Erythroblast (primary cell): ENCODE measurements at places on chromosomes 3 and 15.

- DNase-seq = no peak
These were observed 161.9 kb downstream of the PLCL2 start for GRCh38 chr3:17046623-17047022.

GRCh38 chr3:149501524-149501923 is 27.0 kb downstream of the TM4SF4 start:
- DNase-seq = no peak

DNA sequence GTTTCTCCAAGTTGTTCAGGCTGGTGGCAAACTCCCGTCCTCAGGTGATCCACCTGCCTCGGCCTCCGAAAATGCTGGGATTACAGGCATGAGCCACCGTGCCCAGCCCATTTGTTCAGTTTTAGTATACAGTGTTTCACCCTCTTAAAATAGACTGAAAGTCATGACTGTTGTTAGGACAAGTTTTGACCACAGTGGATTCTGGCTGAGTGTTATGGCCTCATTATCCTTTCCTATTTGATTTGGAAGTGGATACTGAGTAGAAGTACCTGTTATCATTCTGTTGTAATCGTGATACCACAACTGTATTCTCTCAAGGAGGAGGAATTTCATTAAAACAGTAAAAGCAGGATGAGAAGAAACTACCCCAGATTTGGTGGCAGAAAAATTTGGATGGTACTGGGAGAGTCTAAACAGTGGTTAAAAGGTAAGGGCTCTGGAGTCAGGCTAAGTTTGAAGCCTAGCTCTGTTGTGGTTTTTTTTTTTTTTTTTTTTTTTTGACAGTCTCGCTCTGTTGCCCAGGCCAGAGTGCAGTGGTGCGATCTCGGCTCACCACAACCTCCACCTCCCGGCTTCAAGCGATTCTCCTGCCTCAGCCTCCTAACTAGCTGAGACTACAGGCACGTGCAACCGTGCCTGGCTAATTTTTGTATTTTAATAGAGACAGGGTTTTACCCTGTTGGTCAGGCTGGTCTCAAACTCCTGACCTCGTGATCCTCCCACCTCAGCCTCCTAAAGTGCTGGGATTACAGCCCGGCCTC is 2.6 kb downstream of the MAP2K1 start:
- DNase-seq = no peak

- no peak for DNase-seq
These were observed 303.9 kb downstream of the AGBL1 start for GRCh38 chr15:86383611-86384010.

GRCh38 chr15:59484399-59484798 is 46.4 kb downstream of the FAM81A start:
- DNase-seq = no peak
